Left renal cortex interstitium (tissue), 4 donors: ENCODE measurements at places on chromosomes 6 and 20.

DNA sequence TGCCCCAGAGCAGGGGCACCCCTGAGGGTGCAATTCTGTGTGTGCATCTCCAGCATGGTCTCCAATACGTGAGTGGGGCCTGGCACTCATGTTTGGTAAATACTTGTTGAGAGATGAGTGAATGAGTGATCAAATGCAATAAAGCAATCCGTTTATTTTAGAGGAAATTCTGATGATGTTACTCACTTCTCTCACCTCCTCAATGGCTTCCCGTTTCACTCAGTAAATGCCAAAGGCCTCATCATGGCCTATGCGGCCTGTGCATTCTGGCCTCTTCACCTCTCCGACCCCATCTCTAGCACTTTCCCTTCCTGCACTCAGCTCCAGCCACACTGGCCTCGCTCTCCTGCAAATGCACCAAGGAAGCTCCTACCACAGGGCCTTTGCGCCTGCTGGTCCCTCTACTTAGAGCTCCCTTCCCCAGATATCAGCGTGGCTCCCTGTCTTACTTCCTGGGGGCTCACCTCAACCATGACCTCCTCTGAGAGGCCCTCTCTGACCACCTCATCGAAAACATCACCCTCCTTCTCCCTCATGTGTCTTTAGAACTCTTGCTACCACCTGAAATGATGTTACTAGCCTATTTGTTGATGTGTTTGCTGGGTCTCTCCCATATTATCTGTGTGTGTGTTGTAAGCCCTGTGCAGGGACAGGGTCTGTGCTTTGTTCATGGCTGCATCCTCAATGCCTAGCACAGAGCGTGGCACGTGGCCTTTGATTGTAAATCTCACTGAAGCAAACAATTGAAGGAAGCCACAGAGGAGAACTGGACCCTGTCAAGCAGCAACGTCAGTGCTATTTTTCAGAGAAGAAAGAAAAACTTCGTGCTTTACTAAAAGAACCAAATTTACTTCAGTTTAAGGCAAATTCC lies 42.6 kb downstream of the RAB44 start:
- no peak for DNase-seq

- DNase-seq: no peak
These were observed 19.0 kb downstream of the YTHDF1 start for GRCh38 chr20:63196768-63197470.

- no peak for DNase-seq
These were observed 16.6 kb downstream of the NRSN2 start for GRCh38 chr20:363319-364078.

DNA sequence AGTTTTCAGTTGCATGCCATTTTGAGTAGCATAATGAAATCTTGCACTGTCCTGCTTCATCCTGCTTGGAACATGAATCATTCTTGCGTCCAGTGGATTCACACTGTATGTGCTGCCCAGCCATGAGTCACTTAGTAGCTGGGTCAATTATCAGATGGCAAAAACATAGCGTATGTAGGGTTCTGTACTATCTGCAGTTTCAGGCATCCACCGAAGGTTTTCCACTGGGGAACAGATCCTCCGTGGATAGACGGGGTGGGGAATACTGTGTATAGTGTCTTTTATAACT lies 61.4 kb downstream of the IL22RA2 start:
- DNase-seq: no peak

DNA sequence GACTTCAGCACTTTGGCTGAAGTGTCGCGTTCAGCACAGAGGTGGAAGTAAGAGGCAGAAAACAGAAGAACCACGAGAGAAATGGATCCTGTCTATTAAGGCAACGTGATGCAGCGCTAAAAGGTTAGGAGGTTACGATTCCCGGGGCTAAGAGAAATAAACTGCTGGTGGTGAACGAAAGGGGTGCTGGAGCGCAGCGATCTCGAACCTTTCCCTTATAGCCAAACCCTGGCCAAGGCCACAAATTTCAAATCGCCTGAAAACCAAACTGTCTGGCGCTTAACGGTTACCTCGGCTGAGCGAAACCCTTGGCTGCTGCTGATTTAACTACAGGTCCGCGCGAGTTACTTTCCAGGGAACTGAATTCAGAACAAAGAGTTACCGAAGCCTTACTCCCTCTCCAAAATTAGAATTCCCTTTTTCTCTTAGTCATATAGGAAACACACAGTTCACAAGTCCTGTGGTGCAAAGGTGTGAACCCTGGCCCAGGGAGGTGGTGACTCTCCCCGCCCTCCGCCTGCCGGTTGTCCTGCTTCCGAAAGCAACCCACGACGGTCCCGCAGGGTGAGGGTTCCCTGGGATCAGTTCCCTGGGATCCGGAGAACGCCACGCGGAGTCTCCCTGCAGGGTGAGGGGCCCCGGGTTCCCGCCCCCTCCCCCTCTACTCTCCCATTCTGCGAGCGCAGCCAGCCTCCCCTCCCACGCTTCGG lies 1.3 kb upstream of the SLC35D3 start:
- no peak for DNase-seq

DNA sequence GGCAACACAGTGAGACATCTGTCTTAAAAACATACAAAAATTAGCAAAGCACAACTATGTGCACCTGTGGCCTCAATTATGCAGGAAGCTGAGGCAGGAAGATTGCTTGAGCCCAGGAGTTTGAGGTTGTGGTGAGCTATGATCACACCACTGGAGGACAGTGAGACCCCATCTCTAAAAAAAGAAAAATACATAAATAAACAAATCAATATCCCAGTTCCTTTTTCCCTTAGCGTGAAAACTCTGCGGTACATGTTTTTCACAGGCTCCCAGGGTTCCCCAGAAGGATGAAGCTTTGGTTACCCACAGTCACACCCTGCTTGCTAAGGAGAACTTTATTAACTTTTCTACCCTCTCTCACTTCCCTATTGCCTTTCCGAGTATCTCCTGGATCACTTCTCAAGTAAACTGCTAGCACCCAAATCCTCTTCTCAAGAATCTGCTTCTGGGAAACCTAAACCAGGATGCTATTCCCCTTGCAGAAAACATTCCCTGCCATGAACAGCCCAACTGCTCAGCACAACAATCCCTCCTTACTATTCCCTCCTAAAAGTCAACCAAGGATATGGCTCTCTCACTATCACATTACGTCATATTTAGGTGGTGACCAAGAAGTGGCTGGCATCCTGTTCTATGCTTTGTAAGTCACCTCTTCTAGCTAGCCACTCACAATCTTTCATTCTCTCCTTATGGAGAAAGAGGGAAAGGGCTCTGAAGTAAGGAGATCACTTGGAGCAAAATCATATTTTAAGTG lies 122.4 kb downstream of the IPCEF1 start:
- no peak for DNase-seq

DNA sequence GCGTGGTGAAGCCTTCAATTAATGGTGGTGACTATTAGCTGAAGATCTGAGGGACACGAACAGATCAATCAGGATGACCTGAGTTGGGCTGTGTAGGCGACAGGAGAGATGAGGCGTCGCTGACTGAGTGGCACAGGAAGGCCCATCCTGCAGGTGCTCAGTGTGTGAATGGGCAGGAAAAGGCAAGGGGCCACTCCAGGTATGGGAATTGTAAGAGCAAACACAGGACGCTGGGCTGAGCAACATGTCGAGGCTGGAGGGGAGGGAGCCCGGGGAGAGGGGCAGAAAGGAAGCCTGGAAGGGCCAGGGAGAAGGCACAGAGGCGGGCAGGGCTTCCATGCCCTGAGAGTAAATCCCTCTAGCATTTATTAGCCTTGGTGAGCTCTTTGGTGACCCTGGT lies 151.0 kb downstream of the VEGFA start:
- DNase-seq: no peak

GRCh38 chr6:148037496-148037895 lies 305.1 kb upstream of the SASH1 start:
- no peak for DNase-seq

DNA sequence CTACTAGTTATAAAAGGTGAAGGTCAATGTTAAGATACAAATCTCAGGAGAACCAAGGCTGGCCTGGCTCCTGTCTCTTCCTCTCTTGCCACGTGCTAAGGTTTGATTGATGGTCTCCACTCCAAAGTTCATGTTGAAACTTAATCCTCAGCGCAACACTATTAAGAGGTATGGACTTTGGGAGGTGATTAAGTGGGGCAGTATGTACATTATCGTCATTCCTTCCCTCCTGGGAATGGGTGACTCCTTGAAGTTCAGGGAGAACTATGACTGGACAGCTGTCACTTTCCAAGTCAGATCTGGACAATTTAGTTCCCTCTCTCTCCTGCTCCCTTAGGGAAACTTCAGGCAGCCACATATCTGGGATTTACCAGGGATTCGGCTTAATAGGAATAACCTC lies 50.5 kb downstream of the KCNK5 start:
- DNase-seq: no peak

DNA sequence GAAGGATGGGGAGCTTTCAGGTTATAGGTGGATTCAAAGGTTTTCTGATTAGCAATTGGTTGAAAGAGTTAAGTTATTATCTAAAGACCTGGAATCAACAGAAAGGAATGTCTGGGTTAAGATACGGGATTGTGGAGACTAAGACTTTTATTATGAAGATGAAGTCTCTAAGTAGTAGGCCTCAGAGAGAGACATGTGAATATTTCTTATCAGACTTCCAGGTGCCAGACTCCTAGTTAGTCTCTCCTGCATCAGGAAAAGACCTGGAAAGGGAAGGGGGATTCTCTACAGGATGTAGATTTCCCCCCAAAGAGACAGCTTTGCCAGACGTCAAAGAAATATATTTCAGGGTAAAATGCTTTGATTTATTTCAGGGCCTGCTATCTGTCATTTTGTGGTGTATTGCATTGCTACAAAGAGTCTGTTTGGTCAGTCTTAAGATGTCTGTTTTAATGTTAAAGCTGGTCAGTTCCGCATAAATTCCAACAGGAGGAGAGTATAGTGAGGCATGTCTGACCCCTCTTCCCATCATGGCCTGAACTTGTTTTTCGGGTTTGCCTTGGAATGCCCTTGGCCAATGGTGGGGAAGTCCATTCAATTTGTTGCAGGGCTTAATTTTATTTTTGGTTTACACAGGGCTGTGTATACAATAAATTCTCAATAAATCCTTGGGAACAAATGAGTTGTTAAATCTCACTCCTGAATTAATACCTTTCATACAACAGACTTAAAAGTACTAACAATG lies 103.4 kb upstream of the RALGAPA2 start:
- DNase-seq: no peak

- DNase-seq: no peak
These were observed 799 bp downstream of the TAAR2 start for GRCh38 chr6:132623106-132623845.

- DNase-seq: no peak
These were observed 55.6 kb downstream of the TULP4 start for GRCh38 chr6:158367816-158368215.
